CD4-positive, alpha-beta T cell treated with Interleukin-4 for 4 hours (primary cell): ENCODE measurements at places on chromosomes 11 and 22.

DNA sequence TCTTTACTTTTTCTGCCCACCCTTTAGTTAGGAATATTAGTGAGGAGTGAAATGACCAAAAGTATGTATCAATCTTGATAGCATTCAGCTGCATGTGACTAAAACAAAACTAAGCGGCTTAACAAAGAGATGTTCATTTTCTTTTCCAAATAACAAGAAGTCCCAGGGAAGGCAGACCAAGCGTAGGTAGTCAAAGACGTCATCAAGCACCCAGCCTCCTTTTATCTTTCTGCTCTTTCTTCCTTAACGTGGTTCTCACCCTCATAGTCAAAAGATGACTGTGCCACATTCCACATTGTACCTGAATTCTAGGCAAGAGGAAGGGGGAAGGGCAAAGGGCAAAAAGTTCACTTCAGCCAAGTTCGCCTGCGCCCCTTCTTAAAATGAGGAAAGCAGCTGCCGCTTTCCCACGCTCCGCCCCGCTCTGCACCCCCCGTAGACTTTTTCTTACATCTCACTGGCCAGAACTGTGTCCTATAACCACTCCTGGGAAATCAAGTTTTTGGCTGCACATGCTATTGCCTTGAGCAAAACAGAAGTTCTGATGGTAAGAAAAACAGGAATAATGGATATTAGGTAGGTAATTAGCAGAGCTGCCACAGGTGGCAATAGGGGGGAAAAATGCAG is 14.6 kb upstream of the PGM2L1 start:
- DNase-seq = no peak

- peak; percentile 27 for DNase-seq
Measured at GRCh38 chr11:6196396-6196795, 2.6 kb upstream of the OR52W1 start.

DNA sequence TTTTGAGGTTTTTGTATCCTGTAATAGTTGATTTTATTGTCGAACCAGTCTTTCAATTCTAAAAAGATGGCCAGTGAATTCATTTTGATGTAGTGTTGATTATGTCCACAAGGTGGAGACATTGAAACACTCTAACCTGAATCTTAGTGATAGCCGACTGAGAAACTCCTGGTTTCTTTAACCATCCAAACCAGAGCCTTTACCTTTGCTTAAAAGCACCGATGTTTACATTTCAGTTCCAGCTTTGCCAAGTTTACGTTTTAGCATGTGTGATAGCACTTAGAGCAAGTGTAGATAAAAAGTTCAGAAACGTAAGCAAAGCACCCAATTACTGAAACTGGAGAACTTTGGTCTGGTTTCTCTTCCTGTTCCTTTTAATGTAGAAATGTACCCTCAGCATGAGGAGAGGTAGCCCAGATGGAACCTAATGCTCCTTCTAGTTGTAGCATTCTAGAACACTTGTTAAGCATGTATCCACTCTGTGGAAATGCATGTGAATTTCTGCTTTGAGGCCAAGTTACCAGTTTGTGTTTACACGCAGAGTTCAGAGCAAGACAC is 208.6 kb downstream of the DBX1 start:
- peak; percentile 47 for DNase-seq

- no peak for DNase-seq
Measured at GRCh38 chr11:62777389-62777788, 6.2 kb downstream of the TAF6L start.

DNA sequence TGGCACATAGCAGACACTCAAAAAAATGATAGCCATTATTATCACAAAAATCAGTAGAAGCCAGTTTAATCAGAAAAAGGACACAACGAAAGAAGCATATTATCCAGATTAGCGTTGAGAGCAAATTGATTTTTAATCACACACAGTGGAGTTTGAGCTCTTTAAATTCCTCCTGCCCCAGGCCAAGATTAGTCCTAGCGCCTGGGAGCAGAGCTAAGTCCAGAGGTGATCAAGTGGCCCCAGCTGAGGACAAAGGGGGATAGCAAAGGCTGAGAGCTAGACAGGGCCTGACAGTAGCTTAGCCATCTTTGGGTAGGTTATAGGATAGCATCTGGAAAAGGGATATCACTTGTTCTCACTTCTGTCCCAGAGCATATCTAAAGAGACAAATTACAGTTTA is 133.6 kb downstream of the NXPE2 start:
- DNase-seq = no peak

GRCh38 chr11:79021601-79022000 is 419.2 kb downstream of the TENM4 start:
- DNase-seq = no peak

DNA sequence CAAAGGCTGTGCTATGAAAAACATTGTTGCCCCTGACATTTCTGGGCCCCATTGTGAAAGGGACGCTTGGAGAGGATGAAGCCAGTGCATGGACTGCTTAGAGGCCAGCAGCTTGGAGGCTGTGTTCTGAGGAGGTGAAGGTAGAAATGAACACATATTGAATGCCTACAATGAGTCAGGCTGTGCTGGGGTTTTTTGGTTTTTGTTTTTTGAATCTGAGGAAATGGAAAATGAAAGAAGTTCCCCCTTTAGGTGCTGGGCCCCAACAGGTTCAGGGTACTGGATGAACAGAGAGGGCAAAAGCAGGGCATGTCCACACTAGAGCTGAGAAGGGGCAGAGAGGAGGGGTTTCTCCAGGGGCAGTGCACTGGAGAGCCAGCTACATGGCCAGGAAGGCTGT is 166.1 kb upstream of the API5 start:
- no peak for DNase-seq

GRCh38 chr22:42994917-42995562 is 19.9 kb downstream of the PACSIN2 start:
- no peak for DNase-seq

- no peak for DNase-seq
Measured at GRCh38 chr11:2748814-2749554, 49.2 kb upstream of the KCNQ1OT1 start.

DNA sequence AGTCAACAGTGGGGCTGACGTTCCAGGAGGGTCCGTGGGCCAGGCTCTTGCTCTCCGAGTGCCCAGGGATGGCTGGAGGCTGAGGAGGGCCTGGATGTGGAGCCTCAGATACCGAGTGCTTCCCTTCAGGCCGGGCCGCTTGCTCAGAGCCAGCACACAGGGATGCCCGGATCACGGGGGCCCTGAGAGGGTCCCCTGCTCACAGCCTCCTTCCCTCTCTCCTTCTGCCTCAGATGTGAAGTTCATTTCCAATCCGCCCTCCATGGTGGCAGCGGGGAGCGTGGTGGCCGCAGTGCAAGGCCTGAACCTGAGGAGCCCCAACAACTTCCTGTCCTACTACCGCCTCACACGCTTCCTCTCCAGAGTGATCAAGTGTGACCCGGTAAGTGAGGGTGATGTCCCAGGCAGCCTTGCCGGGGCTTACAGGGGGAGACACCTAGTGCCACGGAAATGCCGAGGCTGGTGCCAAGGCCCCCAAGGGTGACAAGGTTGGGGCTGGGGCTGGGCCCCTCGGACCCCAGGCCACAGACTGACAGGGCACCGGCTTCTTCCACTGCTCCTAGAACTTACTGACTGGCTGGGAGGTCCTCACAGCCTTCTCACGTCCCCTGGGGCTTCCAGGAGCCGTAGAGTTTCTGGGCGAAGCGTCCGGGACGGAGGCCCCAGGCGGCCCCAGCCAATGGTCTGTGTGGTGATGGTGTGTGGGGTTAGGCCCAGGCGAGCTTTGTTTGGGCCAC is 7.0 kb downstream of the CCND1 start:
- no peak for DNase-seq

GRCh38 chr11:61771195-61771894 is 18.9 kb downstream of the MYRF start:
- DNase-seq = no peak

DNA sequence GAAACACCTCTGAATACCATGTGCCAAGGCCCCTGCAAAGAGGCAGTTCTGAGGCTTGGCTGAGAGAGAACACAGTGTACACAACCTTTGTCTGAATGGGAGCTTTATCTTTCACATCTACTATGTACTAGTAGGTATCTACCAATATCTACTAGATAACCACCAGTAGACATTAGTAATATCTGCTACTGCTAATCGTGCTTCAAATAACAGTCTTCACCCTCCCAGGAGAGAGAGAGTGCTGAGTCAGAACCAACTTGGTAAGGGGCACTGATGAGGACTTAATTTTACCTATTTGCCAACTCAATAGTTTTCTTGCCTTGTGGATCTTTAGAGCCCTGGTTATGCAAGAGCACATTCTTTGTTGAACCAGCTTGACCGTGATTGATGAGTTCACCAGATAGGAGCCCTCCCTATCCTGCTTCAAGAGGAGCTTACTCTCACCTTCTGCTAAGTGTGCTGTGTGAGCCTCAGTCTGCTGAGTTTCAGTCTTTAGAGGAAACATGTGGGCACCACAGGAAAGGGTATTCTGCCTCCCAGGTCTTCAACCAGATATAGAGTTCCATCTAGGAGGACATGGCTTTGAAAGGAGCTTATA is 967.5 kb downstream of the NTM start:
- no peak for DNase-seq

- no peak for DNase-seq
Measured at GRCh38 chr11:46553814-46554212, 40.0 kb downstream of the AMBRA1 start.

DNA sequence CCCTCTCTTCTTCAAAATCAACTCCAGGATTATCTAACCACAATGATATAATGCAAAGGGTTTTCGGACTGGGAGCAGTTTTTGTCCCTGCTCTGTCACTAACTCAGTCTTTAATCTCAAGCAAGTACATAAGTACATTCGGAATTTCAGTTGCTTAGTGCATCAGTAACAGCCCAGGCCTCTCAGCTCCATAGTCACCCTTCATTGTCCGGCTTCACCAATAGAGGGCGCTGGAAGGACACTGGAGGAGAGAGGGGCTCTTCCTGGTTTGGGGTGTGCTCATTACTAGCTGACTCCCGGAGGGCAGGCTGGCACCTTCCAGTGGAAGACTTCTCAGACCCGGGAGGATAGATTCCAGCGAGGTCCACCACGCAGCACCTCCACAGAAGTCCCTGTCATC is 90.4 kb upstream of the PDGFD start:
- DNase-seq = no peak

GRCh38 chr11:2129308-2129698 is 9.9 kb downstream of the IGF2 start:
- DNase-seq = no peak

DNA sequence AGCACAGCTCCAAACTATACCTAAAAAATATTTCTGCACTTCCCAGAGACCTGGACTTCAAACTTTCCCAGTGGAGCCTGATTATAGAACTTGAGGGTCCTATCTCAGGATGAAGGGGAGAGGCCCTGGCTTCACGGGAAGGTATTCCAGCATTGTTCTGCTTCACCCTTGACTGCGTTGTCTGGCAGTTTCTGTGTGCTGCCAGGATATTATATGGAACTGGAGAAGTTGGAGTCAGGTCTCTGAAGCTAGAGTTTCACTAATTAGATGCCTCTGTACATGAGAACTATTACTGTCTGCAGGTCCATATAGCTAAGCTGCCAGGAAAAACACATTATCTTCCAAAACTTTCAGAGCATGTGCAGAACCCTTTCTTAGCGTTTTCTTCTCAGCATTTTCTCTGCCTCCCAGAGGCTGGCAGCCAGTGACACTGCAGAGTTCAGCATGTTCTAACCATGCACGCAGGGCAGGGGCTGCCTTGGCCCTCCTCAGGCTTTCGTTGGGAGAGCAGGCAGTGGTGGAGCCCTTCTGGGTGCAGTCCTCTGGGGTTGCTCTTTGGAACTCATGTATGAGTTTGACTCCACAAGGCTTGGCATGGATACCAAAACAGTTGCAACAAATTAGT is 99.3 kb downstream of the CWC15 start:
- no peak for DNase-seq

- DNase-seq = no peak
Measured at GRCh38 chr11:11173316-11174025, 179.6 kb downstream of the CSNK2A3 start.

GRCh38 chr11:17531636-17532113 is 12.5 kb downstream of the USH1C start:
- no peak for DNase-seq

GRCh38 chr11:11454671-11455223 is 101.7 kb upstream of the CSNK2A3 start:
- no peak for DNase-seq

DNA sequence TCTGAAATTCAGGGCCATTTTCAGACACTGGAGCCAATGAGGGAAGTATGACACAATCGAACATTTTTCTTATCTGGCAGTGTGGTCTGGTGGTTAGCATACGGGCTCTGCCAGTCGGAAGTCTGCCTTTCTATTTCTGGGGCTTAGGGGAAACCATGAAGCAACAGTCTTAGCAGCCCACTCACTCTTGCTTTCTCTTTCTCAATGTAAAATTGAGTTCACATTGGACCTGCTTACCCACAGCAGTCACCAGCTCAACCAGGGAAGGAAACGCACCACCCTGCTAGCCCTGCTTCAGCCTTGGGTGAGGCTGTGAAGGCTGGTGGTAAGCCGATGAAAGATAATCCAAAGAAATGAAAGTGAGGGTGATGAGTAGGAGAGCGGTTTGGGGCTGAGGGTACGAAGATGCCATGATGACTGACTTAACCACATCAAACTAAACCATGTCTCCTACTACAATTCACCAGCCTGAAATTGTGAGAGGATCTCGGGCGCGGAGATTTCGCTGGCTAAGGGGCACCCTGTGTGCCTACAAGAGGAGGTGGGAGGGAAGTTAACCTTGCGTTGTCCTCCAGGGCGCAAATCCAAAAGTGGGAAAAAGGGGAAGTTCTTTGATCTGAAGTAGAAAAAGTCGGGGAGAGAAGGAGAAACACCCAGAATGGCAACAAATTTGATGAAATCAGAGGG is 2.0 kb upstream of the LMO2 start:
- DNase-seq = peak; percentile 64

GRCh38 chr11:44729713-44730112 is 3.0 kb downstream of the TSPAN18 start:
- no peak for DNase-seq

- DNase-seq = peak; percentile 71
Measured at GRCh38 chr22:36384766-36385481, 2.8 kb downstream of the MYH9 start.

- DNase-seq = no peak
Measured at GRCh38 chr22:25109878-25110595, 89.6 kb upstream of the CRYBB3 start.

- no peak for DNase-seq
Measured at GRCh38 chr22:17257121-17258001, 38.1 kb upstream of the ADA2 start.

DNA sequence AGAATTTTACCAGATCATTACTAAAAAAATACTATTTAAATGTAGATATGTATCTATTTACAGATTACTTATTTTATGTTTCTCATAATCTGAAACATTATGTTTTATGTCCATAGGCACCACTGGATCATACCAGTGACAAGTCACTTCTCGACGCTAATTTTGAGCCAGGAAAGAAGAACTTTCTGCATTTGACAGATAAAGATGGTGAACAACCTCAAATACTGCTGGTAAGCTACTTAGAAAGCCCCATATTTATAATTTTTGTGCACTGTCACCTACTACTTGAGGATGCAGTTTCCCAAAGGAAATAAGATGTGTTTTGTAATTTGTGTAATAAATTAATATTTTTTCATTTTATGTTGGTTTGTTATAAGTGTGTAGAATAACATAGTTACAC is 42.6 kb downstream of the USP47 start:
- DNase-seq = no peak

DNA sequence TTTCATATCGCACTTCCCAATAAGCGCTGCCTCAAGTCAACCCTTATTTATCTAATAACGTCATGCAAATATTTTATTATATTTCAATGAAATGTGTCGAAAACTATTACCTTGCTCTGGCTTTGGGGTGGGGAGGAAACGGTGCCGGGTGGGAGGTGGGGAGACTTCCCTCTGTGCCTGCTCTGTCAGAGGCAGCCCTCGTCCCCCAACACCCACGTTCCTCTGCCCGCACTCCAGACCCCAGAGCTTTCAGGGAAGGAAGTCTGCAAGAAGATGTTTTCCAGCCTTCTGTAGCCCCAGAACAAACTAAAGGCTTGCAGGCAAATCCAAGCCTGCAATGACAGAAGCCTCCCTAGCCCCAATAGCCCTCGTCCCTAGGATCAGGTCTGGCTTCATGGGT is 235.7 kb downstream of the BUD13 start:
- no peak for DNase-seq
